ENCODE measurements at places on chromosomes 1 and 21.

GRCh38 chr1:10958614-10959013 is 53.8 kb upstream of the TARDBP start:
- no peak for DNase-seq

DNA sequence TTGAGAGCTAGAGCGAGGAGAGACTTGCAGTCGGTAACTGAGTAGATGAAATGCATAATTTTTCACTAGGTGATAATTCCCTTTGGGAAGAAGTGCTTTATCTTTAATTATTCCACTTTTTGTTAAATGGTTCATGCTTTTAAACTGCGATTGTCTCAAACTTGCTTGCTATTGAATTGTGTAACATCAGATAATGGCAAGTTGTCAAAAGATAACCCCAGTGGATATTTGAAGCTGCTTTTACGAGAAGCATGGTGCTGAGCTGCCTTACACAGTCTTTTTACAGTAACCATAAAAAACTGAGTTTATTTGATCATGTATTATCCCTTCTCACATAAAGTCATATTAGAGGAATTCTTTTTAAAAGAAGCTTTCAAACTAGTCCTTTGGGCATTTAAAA is 30.2 kb downstream of the TMEM50B start:
- no peak for DNase-seq

DNA sequence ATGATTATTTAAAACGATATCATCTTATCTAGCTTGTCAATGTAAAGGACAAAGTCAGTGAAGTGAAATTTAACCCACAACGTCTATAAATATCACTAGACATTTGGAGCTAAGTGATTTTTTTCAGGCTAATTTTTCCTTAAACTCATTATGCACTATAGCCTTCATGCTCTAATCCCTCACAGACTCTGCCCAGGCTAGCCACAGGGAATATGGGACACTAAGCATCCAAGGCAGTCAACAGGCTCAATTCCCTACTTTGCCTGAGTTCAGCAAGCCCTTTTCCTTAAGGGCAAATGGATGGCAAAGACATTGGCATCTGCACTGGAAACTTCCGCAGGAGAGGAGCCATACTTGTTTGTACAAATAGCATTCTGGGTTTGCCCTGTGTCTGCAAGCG is 577.0 kb downstream of the LMO4 start:
- no peak for DNase-seq

DNA sequence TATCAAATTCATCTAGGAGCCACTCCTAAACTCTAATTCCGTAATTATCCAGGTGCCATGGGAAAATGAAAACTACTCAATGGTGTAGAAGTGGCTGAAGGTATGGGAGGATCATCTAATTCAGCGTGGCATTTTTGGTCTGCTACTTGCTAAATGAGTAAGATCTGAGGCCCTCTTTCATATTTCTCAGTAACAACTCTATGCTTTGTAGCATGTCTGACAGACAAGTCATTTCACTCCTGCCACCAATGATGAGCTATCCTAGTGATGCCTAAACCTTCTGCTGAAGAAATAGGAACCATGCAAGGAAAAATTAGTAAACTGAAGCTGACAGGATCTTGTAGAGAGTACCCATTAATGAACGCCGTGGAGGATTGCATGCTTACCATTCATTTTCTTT is 145.3 kb downstream of the NTNG1 start:
- no peak for DNase-seq

DNA sequence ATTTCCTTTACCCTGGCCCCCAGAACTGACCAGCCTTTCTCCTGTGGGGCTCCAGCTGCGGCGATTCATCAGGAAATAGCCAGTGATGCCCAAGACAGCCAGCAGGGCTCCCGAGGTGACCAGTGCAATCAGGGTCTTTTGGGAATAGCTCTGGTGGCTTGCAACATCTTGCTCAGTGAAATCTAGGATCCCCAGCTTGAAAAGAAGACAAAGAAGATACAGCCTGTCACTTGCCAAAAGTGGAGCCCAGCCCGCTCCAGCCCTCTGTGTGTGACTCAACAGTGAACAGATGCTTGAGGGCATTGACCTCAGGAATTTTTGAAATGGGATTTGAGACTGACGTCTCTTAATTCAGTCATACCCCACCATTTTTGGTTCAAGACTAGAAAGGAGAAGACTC is 22.3 kb downstream of the CD34 start:
- DNase-seq = no peak

DNA sequence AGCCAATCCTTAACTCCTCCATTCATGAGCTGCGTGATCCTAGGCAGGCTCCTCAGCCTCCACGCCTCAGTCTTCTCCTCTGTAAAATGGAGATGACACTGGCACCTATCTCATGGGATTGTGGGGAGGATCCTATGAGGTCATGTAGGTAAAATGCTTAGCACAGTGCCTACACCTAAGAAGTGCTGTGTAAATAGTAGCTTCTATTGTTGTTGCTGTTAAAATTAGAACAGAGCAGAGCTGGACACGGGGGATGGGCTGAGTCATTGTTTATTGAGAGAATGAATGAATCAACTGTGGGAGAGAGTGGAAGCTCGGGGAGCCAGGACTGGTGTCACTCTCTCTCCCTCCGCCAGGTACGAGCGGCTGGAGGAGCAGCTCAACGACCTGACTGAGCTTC is 43.0 kb downstream of the TMCC2 start:
- DNase-seq = no peak

- DNase-seq = peak; percentile 7
Measured at GRCh38 chr1:44316231-44316759, 38.8 kb downstream of the ERI3 start.

DNA sequence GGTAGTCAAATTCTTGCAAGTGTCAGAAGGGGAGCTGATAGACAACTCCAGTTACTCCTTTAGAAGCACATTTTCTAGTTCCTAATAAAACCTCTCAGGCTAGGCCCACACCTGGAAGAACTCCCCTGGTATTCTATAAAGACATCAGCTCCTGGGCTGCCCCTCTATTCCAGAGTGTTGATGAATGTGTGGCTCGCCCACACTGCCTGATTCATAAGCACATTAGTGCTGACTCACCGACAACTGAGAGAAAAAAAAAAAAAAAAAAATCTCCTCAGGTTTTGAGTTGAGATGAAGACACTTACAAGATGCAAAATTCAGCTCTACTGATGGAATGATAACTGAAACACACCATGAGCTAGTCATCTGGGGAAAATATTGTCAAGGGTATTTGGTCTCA is 188.1 kb downstream of the TNR start:
- DNase-seq = no peak

DNA sequence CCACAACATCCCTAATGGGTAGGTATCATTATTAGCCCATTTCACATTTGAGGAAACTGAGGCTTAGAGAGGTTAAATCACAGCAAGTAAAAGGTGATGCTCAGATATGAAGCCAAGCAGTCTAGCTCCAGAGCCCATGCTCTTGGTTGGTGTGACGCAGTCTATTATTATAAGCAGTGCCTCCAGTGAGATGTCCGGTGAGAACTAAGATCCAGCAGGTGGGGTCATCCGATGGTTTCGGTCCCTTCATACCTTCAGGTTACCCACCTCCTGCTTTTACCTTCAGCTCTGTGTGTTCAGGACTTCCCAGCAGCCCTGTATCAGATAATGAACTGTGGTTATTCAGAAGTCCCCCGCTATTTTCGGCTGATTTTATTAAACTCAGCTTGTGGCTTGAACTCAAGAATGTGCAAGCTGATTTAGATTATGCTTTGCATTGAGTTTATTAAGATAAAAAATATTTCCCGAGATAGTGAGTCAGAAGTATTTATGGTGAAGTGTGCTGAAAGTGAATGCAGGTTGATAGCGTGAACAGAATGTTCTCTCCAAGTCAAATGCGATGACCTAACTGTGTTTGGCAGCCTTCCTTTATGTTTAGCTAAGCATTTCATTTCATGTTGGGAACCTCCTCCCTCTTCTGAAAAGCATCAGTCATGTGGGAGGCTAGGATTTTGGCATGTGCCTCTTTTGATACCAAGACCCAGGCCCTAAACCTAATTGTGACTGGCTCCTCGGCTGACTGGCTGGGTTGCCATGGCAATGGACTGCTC is 160.9 kb upstream of the UBE2U start:
- DNase-seq = no peak

- DNase-seq = no peak
Measured at GRCh38 chr1:231036416-231036815, 3.6 kb downstream of the FAM89A start.

DNA sequence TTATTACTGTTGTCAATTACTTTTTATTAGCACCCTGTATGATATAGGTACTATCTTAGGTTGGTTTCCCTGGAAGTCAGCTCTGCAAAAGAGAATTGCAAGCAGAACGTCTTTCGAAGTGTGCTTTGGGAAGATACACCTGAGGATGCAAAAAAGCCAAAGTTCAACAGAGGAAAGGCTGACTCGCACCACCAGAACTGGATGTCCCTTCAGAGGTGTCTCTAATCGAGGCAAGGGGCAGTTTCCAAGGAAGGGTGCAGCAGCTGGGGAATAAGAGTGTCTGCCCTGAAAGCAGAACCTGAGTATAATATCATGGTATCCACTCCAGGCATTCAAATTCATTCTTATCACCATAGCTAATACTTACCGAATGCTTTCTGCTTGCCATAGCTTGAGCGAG is 149.6 kb downstream of the CACNA1E start:
- DNase-seq = no peak

- DNase-seq = no peak
Measured at GRCh38 chr1:41718497-41718896, 200.2 kb downstream of the HIVEP3 start.

GRCh38 chr1:228417061-228417460 is 400 bp upstream of the TRIM17 start:
- DNase-seq = no peak

GRCh38 chr1:110524311-110525248 is 5.6 kb upstream of the KCNA10 start:
- DNase-seq = no peak

DNA sequence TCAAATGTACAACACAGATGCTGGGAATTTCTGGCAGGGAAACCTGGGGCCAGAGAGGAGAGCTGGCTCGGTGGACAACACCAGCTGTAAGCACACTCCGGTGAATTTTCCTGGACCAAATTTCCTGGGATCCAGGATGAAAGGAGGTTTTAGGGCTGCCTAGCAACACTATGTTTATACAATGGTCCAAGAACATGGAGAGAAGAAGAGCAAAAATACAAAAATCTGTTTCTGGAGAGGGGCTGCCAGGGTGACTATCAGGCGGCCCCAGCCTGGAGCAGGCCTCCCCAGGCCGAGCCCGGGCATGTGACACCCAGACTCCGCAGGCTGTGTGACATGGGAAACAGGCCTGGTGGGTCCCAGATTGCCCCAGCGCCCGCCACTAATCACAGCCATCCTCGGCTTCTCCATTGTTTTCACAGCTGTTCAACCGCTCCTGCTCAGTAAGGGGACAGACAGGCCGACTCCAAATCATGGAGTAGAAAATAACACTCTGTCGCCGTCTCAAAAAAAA is 336.0 kb upstream of the NFIA start:
- no peak for DNase-seq

DNA sequence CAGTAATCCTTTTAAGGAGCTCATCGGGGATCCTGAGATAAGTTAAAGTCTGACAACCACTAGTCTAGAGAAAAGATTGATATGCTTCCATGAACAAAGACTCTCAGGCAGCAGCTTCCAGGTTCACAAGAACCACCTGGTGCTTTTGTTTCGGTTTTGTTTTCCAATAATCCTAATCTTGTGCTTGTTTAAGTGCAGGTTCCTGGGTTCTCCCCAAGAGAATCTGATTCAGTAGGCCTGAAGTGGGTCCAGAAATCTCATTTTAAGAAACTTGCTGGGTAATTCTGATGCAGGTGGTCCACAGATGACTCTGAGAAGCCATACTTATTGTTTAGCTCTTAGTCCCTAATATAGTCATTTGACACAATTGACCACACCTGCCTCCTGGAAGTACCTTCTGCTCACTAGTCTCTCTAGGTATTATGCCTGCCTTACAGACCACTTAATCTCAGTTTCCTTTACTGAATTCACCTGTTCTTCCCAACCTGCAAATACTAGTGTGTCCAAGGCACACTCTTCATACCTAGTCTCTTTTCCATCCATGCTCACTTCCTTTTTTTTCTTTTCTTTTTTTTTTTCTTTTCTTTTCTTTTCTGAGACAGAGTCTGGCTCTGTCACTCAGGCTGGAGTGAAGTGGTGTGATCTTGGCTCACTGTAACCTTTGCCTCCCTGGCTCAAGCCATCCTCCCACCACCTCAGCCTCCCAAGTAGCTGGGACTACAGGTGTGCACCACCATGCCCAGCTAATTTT is 20.5 kb upstream of the FRRS1 start:
- no peak for DNase-seq

- DNase-seq = no peak
Measured at GRCh38 chr1:63269571-63269970, 52.8 kb upstream of the FOXD3 start.

Data from activated naive CD4-positive, alpha-beta T cell treated with anti-CD3 and anti-CD28 coated beads, Interleukin-2, amount 50 U/mL, for 72 hours (primary cell).